ENCODE measurements at places on chromosomes 3 and 15.

GRCh38 chr3:34301313-34301712 lies 502.9 kb downstream of the PDCD6IP start:
- DNase-seq = no peak

GRCh38 chr3:40780291-40780924 lies 255.6 kb downstream of the ZNF621 start:
- DNase-seq = peak; percentile 80

GRCh38 chr3:20230954-20231353 lies 44.9 kb upstream of the SGO1 start:
- DNase-seq = no peak

DNA sequence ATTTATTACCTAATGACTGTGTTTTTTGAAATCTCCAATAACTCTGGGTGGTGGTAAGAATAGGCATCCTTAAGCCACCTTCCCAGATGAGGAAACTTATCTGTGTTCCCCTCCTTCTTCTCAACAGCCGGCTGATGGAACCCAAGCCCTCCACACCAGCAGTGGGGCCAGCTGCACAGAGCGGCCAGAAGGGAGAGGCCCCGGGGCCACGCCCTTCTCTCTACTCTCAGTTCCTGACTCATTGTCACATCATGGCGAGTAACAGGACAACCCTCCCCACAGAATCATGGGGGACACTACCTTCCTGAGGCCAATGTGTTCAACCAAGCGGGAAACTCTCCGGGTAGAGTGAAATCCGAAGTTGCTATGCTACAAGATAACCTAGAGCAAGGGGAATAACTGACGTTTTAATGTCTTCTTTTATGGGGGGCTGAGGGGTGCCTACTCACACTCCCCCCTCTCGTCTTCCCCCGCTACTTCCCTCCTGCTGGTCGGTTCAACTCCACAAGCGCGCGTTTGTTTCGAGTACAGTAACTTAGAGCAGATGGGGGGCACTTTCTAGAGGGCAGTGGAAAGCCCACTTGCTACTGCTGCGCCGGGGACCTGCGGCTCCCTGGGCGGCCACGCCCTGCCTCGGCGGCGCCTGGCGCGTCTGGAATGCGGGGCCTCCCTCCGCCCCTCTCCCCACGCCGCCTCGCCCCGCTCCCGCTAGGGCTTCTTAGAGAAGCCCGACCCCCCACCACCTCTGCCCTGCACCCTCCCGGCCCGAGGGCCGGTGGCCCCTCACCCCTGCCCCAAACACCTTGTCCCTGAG lies 621 bp downstream of the ANXA2 start:
- peak; percentile 77 for DNase-seq

DNA sequence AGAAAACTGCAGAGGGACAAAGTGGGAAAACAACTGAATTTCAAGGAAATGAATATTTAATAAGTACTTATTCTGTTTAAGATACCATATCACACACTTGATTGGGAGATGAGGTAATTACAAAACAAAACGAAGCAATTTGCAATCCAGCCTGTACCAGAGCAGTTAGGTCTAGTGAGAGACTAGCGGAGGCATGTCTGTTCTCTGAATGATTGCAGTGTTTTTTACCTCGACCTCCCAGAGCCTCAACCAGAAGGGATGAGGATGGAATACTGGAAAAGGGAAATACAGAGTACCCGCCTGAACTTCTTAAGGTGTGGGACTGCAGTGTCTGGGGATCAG lies 59.5 kb downstream of the PIK3CB start:
- DNase-seq = no peak

- DNase-seq = peak; percentile 19
These were observed 699 bp upstream of the SHOX2 start for GRCh38 chr3:158106766-158107471.

GRCh38 chr15:36886191-36886590 lies 214.2 kb downstream of the MEIS2 start:
- DNase-seq = no peak

DNA sequence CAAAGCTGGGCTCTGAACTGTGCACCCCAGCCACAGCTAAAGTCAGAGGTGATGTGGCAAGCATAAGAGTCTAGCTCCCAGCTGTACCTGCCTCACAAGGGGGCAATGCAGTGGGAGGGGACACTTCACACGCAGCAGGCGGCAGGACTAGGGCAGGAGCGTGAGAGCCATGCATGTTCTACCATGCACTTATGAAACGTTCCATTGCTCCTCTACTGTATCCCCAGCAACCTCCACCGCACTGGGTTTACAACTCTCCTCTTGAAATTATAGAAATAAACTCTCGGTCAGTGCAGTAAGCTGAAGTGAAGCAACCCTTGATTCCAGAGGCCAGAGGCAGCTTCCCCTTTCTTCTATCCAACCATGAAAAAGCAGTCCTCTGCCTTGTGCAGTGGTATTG lies 298.6 kb upstream of the STT3B start:
- no peak for DNase-seq

DNA sequence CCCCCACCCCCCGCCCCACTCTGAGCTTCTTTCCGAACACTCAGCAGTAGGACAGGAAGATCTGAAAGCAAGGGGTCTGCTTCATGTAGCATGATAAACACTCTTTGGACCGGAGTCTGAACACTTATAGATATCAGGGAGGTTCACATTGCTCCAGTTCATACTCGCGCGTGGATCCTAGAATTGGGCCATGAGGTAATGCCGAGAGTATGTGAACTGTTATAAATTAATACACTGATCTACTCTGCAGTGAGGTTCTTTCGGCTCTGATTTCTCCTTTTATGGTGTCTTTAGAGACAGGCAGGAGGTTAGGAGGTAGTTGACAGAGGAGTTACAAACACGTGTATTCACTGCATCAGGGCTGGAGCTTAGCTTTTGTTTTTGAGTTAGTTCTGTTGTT lies 223.0 kb downstream of the THSD4 start:
- DNase-seq = no peak

GRCh38 chr3:71512544-71512943 lies 71.0 kb downstream of the FOXP1 start:
- no peak for DNase-seq

DNA sequence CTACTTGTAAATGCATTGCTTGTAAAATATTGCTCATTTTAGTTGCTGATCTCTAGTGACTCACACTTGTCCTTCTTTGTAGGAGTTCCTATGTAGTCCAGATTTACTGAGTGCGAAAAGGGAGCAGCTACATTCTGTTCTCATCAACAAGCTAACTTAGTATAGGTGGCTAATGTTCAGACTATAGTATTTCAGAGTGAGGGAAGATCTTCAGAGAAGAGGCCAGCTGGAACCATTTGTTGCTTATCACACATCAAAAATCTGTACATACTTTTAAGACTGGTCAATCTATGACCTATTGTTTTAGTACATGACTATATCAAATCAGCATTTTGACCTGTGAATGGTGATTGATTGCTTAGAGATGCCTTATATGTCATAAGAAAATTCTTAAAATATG lies 71.3 kb upstream of the THSD4 start:
- no peak for DNase-seq

DNA sequence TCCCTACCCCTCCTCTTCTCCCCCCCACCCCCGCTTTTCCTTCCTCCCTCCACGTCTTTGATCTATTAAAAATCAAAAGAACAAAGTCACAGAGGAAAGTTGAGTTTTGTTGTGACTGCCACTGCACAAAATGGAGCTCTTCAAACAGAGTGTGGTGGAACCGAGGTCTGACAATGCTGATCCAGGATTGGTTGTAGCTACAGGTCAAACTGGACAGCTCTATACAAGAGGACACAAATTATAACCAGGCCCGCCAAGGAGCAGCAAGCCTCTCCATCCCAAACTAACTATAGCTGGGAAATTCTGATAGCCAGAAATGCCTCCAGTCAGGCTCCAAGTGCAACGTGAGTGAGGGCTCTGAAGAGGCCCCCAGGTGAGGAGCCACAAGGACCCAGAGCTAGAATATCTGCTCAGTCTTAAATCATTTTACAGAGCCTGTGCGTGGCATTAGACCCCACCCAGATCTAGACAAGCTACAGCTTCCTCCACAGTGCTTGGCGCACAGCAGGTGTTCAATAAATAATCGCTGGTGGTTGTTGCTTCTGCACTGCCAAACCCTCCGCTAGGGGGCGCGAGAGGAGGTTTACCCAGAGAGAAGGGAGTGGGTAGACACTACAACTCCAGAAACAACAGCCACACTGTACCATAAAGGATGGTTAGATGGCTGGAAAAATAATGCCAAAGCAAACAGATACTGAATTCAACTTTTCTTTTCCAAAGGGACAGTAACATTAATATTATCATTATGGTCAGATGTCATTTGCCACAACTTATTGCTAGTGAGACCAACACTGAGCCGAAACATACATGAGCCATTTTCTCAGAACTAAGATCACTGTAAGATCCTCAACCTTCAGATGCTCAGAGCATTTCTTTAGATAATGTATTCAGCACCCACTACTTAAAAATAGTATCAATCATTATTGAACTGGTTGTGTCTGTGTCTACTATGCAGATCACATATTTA lies 44.6 kb downstream of the ZIC4 start:
- DNase-seq = no peak

GRCh38 chr3:69786854-69787253 lies 47.6 kb downstream of the MITF start:
- DNase-seq = no peak
